Activated CD4-positive, alpha-beta T cell treated with anti-CD3 and anti-CD28 coated beads for 1 hour (primary cell): ENCODE measurements at places on chromosomes 16 and 17.

GRCh38 chr17:45256114-45256966, 5.6 kb downstream of the SPATA32 start:
- no peak for DNase-seq

- DNase-seq = no peak
These were observed 38.7 kb downstream of the MYO18A start for GRCh38 chr17:29141514-29141876.

DNA sequence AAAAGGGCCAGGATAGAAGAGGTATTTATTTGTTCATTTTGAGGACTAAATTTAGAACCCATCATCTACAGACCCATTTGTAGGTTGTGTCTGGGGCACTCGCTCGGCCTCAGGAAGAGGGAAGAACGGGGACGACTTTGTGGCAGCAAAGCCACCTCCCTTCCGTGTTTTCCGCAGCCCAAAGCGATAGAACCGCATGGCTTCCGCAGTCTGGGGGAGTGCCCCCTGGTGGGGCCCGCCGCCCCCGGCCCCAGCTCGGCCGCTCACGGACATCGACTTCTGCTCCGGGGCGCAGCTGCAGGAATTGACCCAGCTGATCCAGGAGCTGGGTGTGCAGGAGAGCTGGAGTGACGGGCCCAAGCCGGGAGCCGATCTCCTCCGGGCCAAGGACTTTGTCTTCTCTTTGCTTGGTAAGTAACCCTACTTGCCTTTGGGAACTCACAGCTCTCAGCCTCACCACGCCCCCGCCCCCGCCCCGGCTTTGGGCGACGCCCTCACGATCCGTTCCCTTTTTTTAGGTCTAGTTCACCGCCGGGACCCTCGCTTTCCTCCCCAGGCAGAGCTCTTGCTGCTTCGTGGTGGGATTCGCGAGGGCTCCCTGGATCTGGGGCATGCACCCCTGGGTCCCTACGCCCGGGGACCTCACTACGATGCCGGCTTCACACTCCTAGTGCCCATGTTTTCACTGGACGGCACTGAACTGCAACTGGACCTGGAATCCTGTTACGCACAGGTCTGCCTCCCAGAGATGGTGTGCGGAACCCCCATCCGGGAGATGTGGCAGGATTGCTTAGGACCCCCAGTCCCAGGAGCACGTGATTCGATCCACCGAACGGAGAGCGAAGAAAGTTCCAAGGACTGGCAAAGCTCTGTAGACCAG, 681 bp downstream of the TMEM102 start:
- peak; percentile 42 for DNase-seq

- DNase-seq = no peak
These were observed 2.8 kb downstream of the SLC13A2 start for GRCh38 chr17:28476076-28476865.

- no peak for DNase-seq
These were observed 4.3 kb upstream of the POLG2 start for GRCh38 chr17:64500862-64501765.

GRCh38 chr16:48165961-48166578, 10.3 kb upstream of the ABCC12 start:
- DNase-seq = no peak

GRCh38 chr16:79980650-79981521, 380.3 kb upstream of the MAF start:
- DNase-seq = no peak

GRCh38 chr16:47713225-47713595, 252.1 kb downstream of the PHKB start:
- DNase-seq = no peak

DNA sequence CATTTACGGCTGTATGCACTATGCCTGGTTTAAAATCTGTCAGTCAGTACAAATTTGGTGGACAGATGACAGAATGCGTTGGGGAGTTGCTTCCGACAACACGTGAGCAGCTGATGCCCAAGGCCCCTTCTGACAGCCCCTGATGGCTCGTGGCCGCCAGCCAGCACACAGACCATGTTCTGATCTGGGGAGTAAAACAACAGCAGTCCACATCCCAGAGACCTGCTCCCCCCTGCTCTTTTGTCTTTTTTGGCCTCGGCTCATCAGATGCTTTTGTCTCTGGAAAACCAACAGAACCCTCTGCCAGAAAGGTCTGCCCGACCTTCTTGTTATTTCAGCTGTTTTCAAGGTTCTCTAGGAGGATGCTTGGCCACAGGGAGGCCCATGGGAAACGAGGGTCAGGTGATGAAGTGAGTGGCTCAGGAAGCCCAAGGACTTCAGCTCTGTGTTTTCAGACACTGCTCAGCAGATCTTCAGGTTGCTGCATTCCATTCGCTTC, 10.8 kb downstream of the ARSG start:
- DNase-seq = no peak

DNA sequence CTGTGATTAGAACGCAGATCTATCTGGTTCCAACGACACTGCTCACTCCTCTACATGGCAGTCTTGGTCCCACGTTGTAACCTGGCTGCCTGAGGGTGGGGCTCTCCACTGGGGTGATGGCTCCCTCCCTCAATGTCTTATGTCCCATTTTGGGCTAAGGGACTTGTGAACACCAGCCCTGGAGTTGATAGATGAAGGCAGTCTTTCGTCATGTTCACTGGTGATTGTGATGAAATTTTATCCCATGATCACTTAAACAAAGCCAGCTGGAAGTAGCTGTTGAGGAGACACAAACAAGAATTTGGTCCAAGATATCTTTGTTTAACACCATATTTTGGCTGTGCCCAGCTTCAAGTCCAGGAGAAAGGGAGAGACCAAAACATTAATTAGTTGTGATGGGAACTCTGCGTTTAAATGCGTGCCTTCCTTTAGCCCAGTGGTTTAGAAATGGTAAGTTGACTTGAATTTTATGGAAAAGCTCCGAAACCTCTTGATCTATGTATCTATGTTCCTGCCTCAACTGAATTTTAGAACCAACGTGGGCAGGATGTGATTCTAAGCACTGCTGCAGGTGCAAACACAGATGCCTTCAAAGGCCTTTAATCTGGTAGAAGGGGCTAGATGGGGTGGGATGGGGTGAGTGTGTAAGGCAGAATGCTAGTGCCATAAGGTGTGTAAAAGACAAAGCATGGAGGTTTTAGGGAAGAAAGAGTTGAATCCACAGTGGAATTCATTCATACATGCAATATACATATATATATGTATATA, 186.8 kb upstream of the IRX3 start:
- no peak for DNase-seq

- DNase-seq = no peak
These were observed 196.8 kb downstream of the NTN1 start for GRCh38 chr17:9218064-9218635.

GRCh38 chr16:31009894-31010584, 399 bp downstream of the STX1B start:
- no peak for DNase-seq

DNA sequence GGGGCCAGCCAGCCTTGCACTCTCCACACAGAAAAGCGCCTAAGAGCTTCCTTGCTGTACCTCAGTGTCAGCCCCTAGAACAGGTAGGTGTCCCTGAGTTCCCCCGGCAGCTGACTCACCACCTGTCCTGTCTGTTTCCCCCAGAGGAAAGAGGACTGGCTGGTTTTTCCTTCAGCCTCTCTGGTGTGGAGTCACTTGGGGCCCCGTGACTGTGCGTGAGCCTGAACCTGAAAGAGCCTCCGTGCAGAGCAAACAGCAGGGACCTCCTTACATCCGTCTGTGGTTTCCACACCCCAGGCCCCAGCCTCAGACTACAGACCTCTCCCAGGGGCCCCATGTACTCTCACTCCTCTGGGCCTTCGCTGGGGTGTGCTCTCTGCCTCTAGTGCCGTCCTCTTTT, 87.8 kb downstream of the GNAO1 start:
- DNase-seq = peak; percentile 11

GRCh38 chr17:82283208-82283749, 9.8 kb upstream of the CSNK1D start:
- no peak for DNase-seq

DNA sequence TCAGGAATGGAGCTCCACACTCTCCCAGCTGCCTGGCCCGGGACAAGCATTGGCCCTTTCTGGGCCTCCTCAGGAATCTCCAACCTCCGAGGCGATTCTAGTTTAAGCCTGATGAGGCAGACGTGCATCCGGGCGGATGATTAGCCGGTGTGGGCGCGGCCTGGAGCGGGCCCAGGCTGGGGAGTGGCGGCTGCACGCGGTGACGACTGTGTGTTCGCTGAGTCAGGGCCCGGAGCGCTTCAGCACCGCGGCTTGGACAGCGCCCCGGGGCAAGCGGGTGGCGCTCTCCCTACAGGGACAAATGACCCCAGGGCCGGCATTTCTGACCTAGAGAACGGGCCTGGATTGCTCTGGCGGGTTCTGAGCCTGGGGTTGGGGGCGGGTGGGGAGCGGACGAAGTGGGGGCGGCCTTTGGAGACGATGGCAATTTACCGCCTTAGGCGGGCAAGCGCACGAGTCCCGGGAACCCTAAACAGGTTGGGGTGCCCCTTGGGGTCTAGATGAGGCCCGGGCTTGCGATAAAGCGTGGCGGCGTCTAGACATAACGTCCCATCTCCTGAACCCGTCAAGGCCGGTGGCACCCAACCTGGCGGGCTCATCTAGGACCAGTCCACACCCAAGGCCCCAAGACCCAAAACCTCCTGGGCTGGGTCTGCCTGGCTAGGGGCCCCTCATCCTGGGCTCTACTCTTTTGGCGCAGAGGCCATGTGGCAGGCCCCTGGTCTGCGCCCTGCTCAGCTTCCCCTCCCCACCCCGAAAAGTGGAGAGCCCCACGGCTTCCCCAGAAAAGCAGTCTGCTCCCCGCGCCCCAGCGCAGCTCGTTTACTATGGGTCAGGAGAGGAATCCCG, 22.3 kb upstream of the ZNHIT3 start:
- no peak for DNase-seq

- no peak for DNase-seq
These were observed 64.8 kb downstream of the YPEL2 start for GRCh38 chr17:59396134-59396826.

- no peak for DNase-seq
These were observed 189.2 kb downstream of the TOX3 start for GRCh38 chr16:52357711-52358110.

DNA sequence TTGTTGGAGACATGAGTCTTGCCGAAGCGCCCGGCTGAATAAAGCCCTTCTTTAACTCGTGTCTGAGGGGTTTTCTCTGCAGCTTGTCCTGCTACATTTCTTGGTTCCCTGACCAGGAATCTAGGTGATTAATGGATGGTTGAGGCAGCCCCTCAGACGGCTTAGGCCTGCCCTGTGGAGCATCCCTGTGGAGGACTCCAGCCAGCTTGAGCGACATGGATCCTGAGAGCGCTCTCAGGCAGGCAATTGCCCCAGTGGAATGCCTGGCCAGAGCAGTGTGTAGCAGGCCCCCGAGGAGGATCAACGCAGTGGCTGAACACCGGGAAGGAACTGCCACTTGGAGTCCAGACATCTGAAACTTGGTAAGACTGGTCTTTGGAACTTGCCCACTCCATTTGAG, 17.3 kb upstream of the ENDOV start:
- no peak for DNase-seq

- no peak for DNase-seq
These were observed 4.2 kb upstream of the KRT24 start for GRCh38 chr17:40707745-40708144.

DNA sequence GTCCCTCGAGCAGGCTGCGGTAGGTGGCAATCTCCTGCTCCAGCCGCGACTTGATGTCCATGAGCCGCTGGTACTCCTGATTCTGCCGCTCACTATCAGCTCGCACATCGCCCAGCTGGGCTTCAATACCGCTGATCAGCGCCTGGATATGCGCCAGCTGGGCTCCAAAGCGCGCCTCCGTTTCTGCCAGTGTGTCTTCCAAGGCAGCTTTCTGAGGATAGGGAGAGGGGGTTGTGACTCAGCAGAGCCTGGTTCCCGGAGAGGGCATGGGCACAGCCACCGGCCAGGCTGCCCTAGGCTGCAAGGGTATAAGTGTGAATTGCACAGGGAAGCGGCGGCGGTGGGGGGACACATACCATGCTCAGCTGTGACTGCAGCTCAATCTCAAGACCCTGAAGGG, 4.3 kb downstream of the KRT19 start:
- DNase-seq = no peak

DNA sequence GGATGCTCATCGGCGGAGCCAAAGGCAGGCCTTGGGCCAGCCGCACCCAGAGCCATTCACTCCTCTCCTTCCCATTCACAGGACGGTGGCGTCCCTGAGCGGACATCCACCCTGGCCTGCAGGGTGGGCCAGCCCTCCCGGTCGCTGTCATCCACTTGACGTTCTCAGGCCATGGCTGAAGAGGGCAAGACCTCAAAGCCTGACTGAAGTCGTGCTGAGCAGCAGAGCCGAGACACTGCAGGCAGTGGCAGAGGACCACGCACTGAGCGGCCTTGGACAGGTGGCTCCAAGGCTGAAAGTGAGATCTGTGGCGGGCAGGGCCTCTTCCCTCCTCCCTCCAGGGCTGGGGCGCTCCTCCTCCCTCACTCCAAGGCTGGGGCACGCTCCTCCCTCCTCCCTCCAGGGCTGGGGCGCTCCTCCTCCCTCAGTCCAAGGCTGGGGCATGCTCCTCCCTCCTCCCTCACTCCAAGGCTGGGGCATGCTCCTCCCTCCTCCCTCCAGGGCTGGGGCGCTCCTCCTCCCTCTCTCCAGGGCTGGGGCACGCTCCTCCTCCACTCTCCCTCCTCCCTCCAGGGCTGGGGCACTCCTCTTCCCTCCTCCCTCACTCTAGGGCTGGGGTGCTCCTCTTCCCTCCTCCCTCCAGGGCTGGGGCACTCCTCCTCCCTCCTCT, 24.1 kb downstream of the GNPTG start:
- no peak for DNase-seq

GRCh38 chr16:79972053-79972704, 371.6 kb upstream of the MAF start:
- no peak for DNase-seq

DNA sequence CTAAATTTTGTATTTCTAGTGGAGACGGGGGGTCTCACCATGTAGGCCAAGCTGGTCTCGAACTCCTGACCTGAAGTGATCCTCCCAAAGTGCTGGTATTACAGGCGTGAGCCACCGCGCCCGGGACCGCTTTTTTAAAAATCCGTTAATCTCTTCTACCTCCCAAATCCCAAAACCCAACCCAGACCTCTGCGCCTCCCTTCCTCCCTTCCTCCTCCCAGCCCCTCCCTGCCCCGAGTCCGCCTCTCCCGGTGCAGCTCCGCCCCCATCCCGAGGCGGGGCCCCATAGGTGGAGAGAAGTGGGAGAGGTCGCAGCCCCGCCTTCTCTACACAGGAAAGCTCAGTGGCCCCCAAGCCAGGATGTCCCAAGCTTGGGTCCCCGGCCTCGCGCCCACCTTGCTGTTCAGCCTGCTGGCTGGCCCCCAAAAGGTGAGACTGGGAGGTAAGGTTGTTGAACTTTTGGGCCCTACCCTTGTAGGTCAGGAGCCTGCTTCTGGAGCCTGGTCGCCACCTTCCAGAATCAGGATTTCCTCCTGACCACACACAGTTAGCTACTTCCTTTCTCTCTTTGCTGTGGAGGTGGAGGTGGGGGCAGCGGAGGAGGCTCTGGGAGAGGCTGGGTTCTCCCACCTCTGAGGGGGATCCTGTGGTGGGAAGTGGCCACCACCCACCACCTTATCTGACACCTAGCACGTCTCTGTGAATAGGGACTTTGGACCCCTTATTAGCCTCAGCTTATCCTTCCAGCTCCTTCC, at the start of gene TMEM92:
TSS of gene TMEM92 (plus strand) at position 325 of the 755 bp plus-strand sequence. CDS start at position 361, 36 bp downstream.
- DNase-seq = no peak

- no peak for DNase-seq
These were observed 953 bp downstream of the TBX6 start for GRCh38 chr16:30090610-30091331.
